ENCODE measurements at places on chromosomes 12 and 14.

DNA sequence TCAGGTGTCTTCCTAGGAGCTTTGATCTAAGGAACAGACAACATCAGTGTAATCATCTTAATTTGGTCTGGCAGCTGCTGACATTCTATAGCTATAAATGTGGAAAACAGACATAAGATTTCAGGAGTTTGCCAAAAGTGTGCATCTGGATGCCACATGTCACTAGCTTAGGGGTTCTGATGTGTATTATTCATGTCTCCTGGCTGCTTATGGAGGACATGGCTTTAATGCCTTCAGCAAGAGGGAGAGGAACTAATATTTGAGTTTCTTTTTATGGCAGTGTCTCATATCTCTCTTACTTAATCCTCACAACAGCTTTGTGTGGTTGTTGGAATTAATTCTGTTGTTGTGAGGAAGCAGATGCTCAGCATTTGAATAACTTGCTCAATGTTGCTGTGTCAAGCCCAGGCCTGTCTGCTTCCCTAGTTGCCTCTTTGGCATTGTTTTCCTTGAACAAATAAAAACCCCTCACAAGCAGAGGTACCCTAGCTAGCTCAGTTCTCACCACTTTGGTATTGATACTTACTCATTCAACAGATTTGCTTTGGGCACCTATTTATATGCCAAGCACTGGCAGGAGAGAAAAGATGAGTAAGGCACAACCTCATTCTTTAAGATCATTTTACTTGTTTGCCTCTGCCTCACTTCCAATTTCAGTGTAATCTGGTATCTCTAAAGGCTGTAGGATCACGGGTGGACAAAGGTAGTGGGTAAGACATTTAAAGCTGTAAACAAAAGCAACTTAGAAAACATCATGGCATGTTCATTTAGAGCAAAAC is 39.8 kb upstream of the EID3 start:
- no peak for DNase-seq

GRCh38 chr14:68140076-68140741 is 320.6 kb downstream of the RAD51B start:
- DNase-seq = no peak

DNA sequence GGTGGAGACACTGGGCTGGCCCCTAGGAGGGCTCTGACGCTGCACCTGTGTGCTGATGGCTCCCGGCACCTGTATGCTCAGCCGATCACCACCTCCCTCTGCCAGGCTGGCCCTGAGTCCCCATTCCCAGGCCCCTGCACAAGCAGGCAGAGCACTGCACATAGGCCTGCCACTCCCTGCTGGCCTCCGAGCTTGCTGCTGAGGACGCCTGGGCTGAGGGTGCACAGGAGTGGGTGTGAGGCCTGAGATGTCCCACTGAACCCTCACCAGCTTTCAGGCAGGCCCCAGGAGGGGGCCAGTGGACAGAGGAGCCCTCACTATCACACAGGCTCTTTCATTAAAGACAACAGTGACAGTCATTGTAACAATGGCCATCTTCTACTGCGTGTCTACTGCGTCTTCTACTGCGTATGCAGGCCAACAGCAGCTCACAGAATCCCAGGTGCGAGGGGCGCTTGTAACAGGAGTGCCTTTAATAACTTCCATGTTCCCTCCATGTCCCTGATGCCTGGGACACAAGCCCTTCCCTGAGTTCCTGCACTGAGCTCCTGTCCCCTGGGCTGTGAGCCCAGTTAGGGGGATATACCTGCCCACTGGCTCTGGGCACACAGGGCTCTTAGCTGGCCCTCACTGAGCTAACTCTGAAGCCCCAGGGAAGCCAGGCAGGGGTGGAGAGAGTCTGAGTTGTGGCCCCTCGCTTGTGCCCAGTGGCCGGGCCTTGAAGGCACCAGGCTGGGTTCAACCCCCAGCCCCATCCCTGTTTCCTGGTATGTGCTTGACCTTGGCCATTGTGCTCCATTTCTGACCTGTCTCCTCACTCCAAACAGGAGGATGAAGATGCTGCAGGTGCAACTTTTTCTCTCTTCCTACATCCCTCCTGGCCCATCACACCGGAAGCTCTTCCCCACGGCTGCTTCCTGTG is 71.3 kb downstream of the PRIMA1 start:
- no peak for DNase-seq

- no peak for DNase-seq
Measured at GRCh38 chr12:92077530-92077929, 68.1 kb downstream of the BTG1 start.

DNA sequence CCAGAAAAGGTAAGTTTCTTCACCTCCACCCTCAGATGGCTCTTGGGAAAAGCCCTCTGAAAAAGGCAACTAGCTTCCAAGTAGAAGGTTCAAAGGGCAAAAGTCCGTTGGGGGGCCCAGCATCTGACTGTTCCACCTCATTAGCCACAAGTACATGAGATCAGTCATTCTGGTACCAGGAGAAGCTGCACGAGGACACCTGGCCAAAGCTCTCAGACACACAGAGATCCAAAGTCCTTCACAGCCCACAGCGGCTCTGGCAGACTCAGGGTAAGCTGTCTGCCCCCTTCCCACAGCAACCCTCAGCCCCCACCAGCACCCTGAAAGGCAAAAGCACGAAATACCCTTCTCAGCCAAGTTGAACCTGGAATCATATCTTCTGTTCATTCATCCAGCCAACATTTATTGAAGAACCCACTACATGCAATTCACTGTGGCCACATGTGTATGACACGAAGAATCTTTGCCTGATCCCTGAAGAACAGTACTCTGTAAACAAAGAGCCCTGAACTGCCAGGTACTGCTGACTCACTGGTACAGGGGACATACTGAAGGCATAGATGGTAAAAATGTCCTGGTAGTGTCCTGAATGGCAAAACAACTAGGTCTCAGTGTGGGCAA is 19.0 kb downstream of the SLC7A7 start:
- DNase-seq = no peak

GRCh38 chr14:106850913-106851825 is 1324.8 kb downstream of the TMEM121 start:
- no peak for DNase-seq
